Right ventricle myocardium inferior (tissue), 1 donor: ENCODE measurements at places on chromosomes 2 and 18.

- no peak for DNase-seq
Measured at GRCh38 chr2:18492721-18493120, 67.7 kb downstream of the RDH14 start.

- no peak for DNase-seq
Measured at GRCh38 chr2:54899576-54900200, 150.6 kb downstream of the RTN4 start.

DNA sequence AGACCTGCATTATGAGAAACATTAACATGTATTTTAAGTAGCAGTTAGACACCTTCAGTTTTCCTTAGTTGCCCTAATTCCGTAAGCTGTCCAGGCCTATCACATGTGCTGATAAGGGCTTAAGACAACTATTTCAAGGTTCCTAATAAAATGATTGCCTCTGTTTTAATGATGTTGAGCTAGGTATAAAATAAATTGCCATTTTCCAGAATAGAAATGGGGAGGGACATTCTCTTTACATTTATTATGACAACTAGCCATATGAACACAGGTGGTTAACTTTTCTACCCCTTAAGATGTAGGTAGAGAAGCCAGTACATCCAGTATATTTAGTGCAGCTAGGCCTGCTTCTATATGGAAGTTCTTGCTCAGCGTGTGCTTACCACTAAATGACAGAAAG is 65.9 kb downstream of the SOCS6 start:
- DNase-seq = no peak

DNA sequence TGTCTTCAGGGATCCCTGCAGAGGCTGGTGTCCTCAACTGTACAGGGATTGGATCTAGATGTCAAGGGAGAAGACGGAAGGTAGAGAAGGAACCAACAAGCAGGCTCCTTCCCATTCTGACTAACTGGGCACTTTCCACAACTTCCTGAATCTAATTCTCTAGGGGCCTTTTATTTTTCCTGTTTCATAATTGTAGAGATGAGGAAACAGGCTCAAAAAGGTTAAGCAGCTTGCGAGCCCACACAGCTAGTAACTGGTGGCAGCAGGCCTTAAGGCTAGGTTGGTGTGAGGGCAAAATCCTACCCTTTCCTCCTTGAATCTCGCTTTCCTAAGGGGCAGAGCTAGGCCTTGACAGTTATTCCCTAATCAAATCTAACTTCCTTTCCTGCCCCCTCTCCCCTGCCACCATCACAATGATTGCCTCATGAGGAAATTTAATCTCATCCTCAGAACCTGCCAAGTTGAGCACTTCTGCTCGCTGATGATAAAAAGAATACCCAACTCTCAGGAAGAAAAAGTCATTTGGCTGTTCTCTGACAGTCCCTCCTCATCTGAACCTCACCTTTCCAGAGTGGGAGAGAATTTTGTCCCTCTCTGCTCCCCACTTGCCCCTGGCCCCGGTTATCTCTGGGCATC is 35.7 kb upstream of the POLE4 start:
- DNase-seq = no peak
